ENCODE measurements at places on chromosomes 5 and 9.

- no peak for DNase-seq
Measured at GRCh38 chr9:106478727-106479126, 384.2 kb upstream of the ZNF462 start.

- DNase-seq, result no peak
Measured at GRCh38 chr5:73448463-73449136, at the start of gene FOXD1. TSS of gene FOXD1 (minus strand) at chr5:73448777. CDS start at chr5:73448362, 415 bp downstream.

GRCh38 chr9:29437526-29437925, 1864.2 kb upstream of the C9orf72 start:
- DNase-seq, result no peak

- no peak for DNase-seq
Measured at GRCh38 chr5:180808461-180809000, 5.9 kb upstream of the MGAT1 start.

DNA sequence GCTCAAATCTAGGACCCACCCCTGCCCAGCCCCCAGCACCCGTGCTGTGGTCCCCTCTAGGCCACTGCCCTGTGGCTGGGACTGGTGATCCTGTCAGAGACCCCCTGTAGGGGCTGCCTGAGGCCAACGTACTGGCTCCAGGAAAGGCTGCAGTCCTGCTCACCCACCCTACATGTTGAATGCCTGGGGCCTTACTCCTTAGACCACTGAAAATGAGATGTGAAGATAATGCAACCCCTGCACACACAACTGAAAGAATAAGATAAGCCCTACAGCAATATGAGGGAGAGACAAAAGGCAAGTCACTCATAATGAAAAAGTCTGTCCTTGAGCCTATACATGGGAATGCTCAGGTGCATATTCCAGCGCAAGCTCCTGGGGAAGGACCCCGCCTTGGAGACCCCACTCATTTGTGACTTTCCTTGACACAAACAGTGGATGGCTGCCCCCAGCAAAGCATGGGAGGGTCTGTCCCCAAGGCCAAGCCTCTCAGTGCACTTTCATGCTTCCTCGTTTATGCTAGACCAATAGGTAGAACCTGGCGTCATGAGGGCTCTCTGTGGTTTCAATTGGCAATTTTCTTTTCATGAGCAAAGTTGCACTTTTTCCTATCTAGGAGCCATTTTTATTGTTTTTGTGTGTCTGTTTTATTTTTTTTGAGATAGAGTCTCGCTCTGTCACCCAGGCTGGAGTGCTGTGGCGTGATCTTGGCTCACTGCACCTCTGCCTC, 12.5 kb upstream of the WNK2 start:
- no peak for DNase-seq

DNA sequence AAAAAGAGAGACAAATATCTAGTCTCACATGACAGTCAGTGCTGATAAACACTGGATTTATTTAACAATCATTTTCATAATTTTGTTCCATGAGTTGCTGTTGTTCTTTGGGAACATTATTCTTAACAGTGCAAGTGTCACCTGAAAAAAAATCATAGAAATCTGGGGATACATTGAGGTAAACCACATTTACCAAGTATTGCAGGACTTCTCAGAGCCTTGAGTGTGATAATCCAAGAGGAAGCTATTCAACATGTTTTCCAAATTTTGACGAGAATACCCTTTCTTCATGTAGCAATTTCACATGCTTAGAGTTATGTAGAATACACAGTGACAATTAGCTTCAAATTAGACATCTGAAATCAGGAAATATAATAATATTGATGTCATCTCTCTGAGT, 108.5 kb downstream of the MEGF10 start:
- no peak for DNase-seq

DNA sequence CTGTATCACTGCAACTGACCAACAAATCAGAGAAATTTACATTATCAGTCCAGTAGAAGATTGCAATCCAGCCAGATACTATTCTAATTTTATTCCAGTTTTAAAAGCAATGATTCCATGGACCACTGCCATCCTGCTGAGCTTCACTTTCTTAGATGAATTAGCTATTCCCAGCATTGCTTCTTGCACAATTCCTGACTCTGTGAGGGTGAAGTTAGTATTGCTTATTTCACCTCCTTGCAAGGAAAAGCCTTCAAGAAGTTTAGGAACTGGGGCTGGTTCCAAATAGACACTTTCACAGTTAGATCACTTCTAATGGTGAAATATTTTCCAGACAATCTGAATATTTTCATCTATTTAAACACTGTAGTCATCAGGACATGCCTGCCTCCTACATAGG, 338.6 kb upstream of the TNC start:
- DNase-seq, result no peak

DNA sequence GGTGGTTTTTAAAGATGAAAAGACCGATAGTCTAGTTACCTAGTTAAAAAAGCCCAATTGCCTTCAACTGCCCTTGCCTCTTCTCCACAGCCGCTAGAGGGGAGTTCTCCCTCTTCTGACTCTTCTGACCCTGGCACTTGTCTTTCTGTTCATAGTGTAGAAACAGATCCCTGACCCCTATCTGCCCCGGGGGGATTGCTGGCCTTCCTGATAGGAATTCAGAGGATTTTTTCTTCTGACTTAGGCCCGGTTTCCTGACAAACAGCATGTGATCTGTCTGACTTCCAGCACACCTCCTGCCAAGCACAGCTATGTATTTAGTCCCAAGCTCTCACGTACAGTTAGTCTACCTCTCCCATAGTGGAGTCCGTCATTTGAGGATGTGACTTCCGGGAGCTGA, 5.0 kb upstream of the TMEM268 start:
- no peak for DNase-seq

DNA sequence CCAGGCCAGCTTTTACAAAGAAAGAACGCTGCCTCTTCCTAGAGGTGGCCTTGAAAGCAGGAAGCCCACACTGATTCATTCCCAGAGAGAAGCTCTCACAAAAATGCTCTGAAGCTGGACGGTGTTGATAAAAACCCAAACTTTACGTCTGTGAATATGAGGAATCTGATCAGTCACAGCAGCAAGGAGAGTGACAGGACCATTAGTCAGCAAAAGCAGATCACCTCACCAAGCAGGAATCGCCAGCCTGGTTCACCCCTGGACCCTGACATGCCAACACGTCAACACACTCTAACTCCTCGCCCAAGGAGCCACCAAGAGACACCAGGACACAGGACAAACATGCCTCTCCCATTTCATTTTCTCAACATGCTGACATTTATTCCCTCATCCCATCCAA, 70.6 kb upstream of the ZNF622 start:
- DNase-seq, result no peak

DNA sequence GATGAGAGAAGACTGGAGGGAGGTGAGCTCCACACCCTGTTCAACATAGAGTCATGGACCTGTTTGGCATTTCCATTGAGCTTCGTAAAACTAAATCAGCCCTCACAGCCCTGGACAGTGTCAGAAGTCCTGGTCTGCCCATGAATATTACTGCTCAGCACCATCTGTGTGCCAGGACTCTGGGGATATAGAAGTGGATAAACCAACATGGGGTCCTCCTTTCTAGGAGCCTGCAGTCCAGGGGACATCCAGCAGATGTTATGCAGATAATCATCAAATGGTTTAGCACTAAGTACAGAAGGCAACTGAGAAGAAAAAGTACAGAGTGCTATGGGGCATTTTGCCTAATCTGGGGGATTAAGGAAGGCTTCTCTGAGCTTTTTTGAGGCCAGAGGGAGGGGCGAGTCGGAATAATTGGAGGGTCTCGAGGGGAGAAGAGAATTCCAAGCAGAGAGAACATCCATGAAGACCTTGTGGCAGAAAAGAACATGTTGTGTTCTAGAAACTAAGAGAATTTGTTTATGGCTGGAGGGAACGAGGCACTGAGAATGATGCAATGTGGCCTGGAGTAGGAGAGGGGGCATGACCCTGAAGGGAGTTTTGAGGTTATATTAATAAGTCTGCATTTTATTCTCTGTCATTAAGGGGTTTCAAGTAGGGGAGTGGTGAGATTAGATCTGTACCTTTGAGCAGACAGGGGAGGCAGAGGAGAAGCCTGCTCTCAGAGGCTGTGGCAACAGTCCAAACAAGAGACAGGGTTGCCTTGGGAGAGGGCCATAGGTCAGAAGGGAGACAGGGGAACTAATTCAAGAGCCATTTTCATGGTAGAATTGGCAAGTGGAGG, 63.5 kb upstream of the SLC2A8 start:
- DNase-seq, result no peak

GRCh38 chr5:149617760-149618306, 36.5 kb downstream of the ARHGEF37 start:
- DNase-seq, result no peak

- DNase-seq, result no peak
Measured at GRCh38 chr5:132250547-132250946, 6.9 kb upstream of the PDLIM4 start.

- DNase-seq, result no peak
Measured at GRCh38 chr5:3596261-3596825, 711 bp downstream of the IRX1 start.

Data from head of caudate nucleus (tissue), 42 donors.